ENCODE measurements at places on chromosomes 2 and 18. TPM values are rescaled to one million over a fixed set of nuclear protein-coding genes. Genes with fewer than 3 reads are reported as not detected.

DNA sequence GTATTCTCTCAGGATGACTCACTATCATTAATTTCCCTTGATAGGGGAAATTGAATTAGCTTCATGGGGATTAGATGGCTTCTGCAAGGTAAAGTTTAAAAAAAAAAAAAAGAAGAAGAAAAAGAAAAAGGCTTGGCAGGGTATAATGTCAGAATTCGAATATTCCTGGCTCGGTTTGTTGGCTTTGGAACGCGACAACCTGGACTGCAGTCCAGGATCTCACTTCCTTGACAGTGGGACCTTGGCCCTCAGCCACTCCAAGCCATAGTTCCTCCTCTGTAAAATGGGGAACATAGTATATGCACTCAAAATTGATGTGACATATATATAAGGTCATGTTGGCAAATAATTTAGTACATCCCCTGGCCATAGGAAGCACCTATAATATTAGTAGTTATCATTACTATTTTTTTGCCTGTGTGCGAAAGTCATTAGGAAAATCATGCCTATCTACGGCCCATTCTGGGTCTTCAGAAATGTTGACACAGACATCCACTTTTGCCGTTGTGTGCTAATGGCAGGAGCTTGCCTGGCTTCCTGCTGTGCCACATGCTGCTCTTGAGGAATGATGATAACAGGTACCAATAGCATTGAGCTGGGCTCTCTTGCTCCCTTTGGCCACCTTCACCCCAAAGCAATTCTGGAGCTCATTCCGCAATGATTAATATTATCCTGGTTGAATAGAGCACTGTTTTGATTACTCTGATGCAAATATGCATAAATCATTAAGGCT, 97.9 kb downstream of the MTCL1 start:
- DNase-seq: no peak

- DNase-seq: no peak
These were observed 5.6 kb downstream of the HNRNPLL start for GRCh38 chr2:38597115-38597514.

DNA sequence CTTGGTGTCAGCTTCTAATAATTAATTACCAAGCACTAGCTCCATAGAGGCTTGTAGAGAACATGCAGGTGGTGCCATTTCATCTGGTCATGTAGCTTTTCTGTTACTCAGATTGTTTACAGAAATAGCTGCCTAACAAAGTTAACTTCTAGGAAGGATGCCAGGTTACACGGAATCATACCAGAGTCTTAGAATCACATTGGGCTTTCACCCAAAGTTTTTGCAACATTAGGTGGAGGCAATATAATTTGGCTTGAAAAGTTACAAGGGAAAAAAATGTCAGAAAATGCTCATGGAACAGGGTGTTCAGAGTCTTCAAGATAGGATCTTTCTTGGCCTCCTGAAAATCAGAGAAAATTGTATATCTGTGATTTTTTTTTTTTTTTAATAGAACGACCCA, 135.6 kb downstream of the ARHGAP15 start:
- DNase-seq: no peak

DNA sequence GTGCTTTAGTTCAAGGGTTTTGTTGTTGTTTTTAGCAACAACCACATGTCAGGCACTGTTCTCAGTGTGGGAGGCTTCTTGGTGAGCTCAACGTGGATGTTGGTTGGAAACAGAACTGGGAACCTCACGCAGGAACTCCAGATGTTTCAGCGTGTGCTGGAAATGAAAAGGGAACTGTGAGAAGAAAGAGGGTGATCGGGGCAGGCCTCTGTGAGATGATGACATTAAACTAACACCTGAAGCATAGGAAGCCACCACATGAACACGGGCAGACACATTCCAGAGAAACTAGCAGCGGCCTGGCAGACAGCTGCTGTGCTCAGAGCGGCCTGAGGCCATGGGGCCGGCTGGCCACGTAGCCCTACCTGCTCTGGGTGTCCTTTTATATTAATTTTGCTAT, 66.4 kb downstream of the COA5 start:
- no peak for DNase-seq

DNA sequence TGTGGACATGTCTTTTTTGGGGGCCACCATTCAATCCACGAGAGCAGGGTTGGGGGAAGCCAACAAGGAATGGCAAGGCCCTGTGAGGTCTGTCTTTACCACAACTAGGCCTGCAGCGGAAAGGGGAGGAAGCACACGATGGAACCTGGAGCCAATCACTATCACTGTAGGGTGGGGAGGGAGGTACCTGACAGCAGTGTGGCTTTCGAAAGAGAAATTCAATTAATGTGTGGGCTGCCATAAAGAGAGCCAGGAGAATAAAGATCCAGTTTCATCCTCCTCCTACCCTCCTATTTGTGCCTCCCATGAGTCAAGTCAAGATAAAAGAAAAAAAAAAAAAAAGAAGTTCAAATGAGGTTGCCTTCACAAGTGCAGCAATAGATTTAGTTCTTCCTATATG, 18.9 kb upstream of the RBMS1 start:
- DNase-seq: no peak

DNA sequence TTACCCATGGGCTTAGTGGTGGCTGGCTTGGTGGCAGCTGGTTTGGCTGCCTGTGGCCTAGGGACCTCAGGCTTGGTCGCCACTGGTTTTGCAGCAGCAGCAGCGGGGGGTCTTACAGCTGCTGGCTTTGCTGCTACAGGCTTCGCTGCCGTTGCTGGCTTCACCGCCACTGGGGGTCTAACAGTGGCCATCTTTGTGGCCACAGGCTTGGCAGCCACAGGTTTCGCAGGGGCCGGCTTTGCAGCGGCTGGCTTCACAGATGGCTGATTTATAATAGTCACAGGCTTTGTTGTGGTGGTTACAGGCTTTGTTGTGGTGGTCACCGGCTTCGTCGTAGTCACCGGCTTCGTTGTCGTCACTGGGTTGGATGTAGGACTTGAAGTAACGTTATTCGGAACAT, 77.8 kb downstream of the COL6A3 start:
- DNase-seq: no peak

DNA sequence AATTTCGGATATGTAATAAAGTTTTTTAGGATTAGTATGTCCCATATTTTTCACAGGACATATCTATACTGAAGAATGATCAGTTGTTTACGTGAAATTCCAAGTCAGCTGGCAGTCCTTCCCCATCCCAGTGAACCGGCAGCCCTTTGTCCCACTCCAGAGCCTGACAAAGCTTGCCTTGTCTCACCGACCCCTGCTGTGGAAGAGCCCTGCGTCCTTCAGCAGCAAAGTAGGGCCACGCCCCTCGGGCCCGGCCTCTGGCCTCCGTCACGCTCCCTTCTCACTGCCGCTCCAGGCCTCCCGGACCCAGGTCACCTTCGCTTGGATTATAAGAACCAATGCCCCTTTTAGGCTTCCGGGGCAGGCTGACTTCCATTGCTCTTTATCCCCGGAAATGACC, 89.8 kb upstream of the TGIF1 start:
- no peak for DNase-seq

DNA sequence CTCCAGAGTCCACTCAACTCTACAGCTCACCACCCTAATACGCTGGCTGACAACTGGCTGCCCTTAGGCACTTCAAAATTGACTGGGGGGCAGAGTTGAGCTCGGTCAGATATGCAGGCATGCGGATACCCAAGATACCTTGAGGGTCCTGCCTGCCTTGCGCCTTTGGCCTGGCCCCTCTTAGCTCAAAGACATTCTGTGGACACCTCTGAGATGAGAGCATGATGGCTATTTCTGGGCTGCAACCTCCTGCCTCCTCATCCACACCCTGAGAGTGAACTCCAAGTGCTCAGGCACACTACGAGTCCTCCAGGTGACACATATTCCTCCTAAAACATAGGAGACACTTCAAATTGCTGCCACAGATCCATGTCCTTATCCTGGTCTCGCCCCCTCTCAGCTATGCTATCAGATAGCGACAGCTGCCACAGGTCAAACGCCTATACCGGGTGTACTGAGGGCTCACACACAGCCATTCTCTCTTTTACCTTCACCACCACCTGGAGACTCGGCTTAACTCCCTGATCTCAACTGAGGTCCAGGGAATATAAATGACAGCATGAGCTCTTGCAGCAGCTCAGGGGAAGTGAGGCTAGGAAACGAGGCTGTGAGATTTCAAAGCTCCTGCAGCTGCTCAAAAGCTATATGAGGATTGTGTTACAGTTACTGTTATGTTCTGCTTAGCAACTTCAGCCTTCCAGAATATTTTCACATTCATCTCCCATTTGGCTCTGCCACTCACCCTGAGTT, 60.5 kb upstream of the TEX51 start:
- no peak for DNase-seq

- no peak for DNase-seq
These were observed 24.2 kb upstream of the RHOB start for GRCh38 chr2:20422402-20423271.

- peak; percentile 37 for DNase-seq
These were observed 239.5 kb upstream of the SALL3 start for GRCh38 chr18:78739882-78740677.

- DNase-seq: no peak
These were observed 20.0 kb upstream of the OTOS start for GRCh38 chr2:240160291-240161086.

GRCh38 chr18:35736696-35737095, 155.2 kb downstream of the GALNT1 start:
- DNase-seq: no peak

The AGAP1 gene
- total RNA-seq: 19.7 TPM

The CD8B gene
- 0.64 TPM for total RNA-seq

The PREPL gene
- total RNA-seq: 29.4 TPM

The CRACDL gene
- 10.8 TPM for total RNA-seq

The CDC42EP3 gene
- 35.7 TPM for total RNA-seq

The SOS1 gene
- total RNA-seq: 49.0 TPM
